ENCODE measurements at places on chromosomes 16 and 17.

DNA sequence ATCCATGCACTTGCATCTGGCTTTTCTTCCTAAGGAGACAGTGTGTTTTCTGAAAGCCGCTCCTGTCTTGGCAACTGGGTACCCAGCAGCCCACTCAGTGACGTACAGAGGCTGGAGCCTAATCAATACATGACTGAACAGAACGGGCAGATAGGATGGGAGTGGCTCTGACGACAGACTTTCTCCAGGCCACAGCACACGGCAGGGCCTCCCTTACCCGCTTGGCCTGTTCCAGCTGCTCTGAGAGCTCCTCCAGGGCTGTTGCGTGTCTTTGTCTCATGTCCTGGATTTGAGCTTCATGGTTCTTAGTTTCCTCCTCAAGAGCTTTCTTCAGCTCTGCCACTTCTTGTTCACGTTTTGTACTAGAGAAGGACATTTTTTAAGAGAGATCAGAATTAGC lies 64.9 kb downstream of the NDEL1 start:
- H3K4me3 ChIP-seq: no peak overlapping the region
- no peak overlapping the region for H3K27ac ChIP-seq
- no peak for DNase-seq
- peaks cover 70% of the 10 kb centered on the region for H3K36me3 ChIP-seq

DNA sequence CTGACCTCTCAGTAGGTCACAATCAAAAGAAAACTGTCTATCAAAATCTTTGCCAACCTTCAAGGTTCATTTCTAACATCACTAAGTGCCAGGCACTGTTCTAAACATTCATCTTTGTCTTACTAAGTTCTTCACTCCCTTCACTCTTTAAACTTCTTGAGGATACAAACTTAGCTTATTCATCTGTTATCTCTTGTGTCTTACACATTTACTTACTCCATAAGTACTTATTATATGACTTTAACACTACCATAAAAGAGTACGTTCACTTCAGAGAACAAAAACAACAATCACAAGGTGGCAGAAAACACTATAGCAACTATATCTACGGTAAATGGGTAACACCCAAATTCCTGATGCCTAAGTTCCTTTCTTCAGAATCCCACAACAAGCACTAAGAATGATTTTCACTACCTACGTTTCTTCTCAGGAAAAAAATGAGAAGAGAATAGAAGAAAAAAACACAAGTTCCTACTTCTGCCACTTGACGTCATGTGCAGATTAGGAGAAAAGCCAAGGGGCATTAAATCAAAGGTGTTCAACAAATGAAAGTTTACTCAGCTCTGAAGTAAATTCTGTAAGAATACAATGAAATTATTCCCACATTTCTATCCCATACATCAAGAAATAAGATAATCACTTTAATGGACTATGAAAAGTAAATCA lies 29.2 kb downstream of the KANSL1 start:
- DNase-seq: peak; percentile 42
- H3K4me1 ChIP-seq: peaks cover 11% of the 10 kb centered on the region
- H3K4me3 ChIP-seq: no peak overlapping the region
- no peaks in the 10 kb centered on the region for H3K27me3 ChIP-seq
- H3K27ac ChIP-seq: peak overlapping the region; percentile 12
- H3K36me3 ChIP-seq: peaks cover 3% of the 10 kb centered on the region

DNA sequence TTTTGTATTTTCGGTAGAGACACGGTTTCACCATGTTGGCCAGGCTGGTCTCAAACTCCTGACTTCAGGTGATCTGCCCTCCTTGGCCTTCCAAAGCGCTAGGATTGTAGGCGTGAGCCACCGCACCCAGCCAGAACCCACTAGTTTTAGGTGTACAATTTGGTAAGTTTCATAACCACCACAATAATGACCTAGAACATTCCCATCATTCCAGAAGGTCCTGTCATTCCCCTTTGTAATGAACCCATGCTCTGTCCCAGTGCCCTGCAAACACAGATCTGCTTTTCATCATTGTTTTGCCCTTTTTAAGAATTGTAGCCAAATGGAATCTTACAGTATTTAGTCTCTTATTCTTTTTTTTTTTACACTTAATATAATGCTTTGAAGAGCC lies 35.6 kb upstream of the IRF8 start:
- no peak overlapping the region for H3K4me3 ChIP-seq
- no peak for DNase-seq
- H3K36me3 ChIP-seq: no peaks in the 10 kb centered on the region

DNA sequence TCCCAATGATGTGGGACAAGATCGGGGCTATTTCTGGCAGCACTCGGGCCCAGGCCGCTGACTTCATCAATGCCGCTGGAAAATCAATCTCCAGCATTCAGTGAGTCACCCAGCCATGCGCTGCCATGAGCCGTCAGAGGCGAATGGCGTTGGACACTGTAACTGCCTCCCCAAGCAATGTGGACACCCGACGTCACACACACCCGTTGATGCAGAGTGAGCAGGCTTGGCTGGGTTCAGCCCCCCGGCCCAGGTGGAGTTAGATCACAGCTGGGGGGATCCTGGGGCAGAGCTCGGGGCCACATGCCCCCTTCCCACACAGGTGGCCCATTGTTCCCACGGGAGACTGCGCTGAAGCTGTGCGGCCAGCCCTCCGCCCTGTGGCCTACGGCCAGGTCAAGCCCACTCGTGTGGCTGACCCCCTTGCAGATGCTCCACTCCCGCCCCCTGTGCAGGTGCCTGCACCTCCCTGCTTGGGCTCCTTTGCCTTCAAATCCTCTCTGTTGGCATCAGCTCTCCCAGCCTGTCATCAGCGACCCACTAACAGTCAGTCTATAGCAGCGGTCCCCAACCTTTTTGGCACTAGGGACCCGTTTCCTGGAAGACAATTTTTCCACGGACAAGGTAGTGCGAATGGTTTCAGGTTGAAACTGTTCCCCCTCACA lies 89.9 kb downstream of the TBC1D16 start:
- H3K27ac ChIP-seq: no peak overlapping the region
- peaks cover 10% of the 10 kb centered on the region for H3K4me1 ChIP-seq
- peaks cover 83% of the 10 kb centered on the region for H3K36me3 ChIP-seq
- H3K27me3 ChIP-seq: no peaks in the 10 kb centered on the region
- no peak for DNase-seq

DNA sequence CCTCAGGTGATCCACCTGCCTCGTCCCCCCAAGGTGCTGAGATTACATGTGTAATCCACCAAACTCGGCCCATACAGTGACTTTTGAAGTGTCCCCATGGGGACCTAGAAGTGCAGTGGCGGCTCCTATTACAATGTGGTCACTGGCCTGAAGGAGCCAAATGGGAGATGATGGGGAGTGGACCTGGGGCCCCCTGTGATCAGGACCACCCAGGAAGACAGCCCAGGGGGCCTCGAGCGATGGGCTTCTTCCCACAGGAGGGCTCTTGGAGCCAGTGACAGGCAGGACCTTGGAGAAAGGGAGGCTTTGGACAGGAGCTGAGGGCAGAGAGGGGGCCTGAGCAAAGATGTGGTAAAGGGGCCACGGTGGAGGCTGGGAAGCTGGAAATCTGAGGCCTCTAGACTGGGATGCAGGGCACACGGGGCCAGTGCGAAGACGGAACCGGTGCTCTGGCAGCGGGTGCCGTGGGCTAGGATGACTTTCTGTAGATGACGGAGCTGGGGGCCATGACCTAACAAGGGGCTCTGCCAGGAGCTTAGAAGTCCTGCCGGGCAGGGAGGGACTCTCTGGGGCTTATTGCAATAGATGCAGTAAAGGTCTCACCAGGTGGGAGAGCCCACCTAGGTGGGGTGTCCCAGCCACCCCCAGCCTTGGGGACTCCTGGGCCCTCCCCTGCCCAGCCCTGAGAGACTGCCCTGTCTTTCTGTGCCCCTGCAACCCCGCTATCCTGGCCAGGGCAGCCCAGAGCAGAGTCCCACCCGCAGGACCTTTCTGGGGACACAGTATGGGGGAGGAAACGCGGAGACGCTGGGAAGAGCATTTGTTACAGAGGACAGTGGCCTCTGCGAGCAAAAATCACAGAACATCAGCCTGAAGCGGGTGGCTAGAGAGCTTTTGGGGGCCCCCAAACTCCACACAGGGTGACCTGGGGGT lies 2.7 kb upstream of the C17orf99 start:
- H3K27ac ChIP-seq: peak overlapping the region; percentile 92
- no peaks in the 10 kb centered on the region for H3K27me3 ChIP-seq
- H3K4me3 ChIP-seq: no peak overlapping the region
- no peak for DNase-seq

GRCh38 chr17:35063514-35064223 lies at the start of gene RFFL:
Gene RFFL, minus strand, starts transcription at chr17:35063707. Its CDS starts 37,154 bp downstream, at chr17:35026553.
- H3K4me1 ChIP-seq: peaks cover 32% of the 10 kb centered on the region
- no peak within 1 kb of the TSS for H3K4me3 ChIP-seq
- peaks cover 5% of the 10 kb centered on the region for H3K36me3 ChIP-seq
- H3K27ac ChIP-seq: peak within 1 kb of the TSS; percentile 83

- H3K36me3 ChIP-seq: peaks cover 29% of the 10 kb centered on the region
- peak within 1 kb of the TSS; percentile 91 for H3K27ac ChIP-seq
- H3K4me1 ChIP-seq: peaks cover 18% of the 10 kb centered on the region
Measured at GRCh38 chr16:29862884-29863668, at the start of gene CDIPT. Gene CDIPT, minus strand, starts transcription at chr16:29863226. Its CDS starts 369 bp downstream, at chr16:29862857.

DNA sequence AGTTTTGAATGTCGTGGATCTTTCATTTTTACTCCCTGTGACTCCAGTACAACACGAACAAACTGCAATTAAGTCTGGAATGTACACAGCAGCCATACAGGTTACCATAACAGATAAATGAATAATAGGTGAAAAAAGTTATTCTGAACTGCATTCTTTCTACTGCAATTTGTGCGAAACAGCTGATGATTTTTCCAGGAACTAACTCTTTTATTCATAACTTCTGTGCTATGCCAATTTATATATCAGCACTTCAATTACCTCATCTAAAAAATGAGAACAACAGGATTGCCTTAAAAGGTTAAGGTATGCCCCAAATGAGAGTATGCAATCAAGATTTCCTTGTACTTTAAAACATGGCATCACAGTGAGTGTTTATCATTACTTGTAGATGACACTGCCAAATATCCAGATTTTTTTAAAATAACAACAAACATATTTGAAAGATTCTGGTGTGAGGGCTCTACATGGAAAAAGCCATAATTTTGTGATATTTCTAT lies 238.9 kb downstream of the CDH8 start:
- DNase-seq: no peak
- H3K27ac ChIP-seq: no peak overlapping the region
- no peaks in the 10 kb centered on the region for H3K36me3 ChIP-seq
- H3K27me3 ChIP-seq: no peaks in the 10 kb centered on the region
- H3K4me1 ChIP-seq: no peaks in the 10 kb centered on the region
- no peak overlapping the region for H3K4me3 ChIP-seq

- H3K27ac ChIP-seq: no peak overlapping the region
- H3K36me3 ChIP-seq: peaks cover 43% of the 10 kb centered on the region
- H3K4me3 ChIP-seq: no peak overlapping the region
- peak; percentile 33 for DNase-seq
- H3K27me3 ChIP-seq: no peaks in the 10 kb centered on the region
Measured at GRCh38 chr16:57775661-57776469, 26.4 kb downstream of the KIFC3 start.

GRCh38 chr17:21551081-21551881 lies 141.0 kb upstream of the KCNJ18 start:
- H3K27ac ChIP-seq: peak overlapping the region; percentile 63
- peaks cover 2% of the 10 kb centered on the region for H3K4me1 ChIP-seq
- DNase-seq: peak; percentile 77
- peaks cover 14% of the 10 kb centered on the region for H3K27me3 ChIP-seq

- H3K4me3 ChIP-seq: no peak overlapping the region
- DNase-seq: no peak
- H3K27ac ChIP-seq: no peak overlapping the region
- no peaks in the 10 kb centered on the region for H3K4me1 ChIP-seq
- peaks cover 3% of the 10 kb centered on the region for H3K27me3 ChIP-seq
Measured at GRCh38 chr17:68497885-68498319, 14.3 kb upstream of the PRKAR1A start.
